ENCODE measurements at places on chromosomes 11 and 22.

DNA sequence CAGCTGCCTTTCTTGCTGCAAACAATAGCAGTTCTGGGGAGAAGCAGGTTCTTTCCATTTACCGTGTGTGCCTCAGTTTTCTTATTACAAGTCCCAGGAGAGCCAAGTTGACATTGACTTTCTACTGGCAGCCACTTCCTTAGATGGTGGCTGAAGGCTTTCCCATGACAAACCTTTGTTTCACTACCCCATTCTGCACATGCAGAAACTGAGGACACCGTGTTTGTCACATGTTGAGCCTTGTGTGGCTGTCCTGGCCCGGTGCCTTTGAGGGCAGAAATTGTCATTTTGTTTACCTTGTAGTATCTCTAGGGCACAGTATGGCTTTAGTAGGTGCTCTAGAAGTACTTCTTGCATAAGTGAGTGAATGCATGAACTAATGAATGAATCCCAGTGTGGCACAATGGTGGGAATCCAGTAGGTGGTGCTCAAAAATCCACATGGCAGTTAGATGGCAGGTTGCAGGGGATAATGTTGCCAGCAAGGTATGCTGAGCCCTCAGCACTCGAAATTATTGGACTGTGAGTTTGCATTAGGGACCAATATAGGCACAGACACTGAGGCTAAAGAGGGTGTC lies 101.6 kb downstream of the CSNK2A3 start:
- DNase-seq, result no peak

DNA sequence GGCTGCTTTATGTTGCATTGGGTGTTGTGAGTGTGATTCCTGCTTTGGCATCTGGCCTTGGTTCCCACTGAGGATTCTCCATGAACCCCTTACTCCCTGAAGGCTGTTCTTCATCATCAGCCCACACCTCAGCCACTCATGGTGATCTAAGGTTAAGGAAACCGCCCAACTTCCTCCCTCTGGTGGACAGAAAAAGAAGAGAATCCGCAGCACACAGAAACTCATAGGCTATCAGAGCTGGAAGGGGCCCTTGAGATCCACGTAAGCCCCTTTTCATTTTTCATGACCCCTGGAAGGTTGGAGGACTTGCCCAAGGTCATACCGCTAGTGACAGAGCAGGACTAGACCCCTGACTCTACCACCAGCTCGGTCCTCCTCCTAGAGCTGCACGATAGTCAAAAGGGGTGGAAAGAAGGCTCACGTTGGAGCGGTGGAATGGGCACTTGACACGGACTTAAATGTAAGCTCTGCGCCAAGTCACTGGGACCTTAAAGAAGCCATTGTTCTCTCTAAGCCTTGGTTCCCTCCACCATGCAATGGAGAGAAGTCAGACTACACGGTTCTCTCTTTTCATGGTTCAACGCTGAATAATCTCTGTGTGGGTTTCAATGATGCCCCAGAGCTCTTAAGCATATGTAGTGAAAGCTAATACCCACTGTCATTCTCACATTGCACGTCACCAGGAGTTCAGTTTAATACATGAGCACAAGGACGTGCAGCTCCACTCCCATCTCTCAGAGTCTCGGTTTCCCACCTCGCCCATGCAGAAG lies 83.6 kb upstream of the CRTAM start:
- no peak for DNase-seq

GRCh38 chr11:94519478-94520084 lies 7.3 kb downstream of the C11orf97 start:
- DNase-seq, result no peak

DNA sequence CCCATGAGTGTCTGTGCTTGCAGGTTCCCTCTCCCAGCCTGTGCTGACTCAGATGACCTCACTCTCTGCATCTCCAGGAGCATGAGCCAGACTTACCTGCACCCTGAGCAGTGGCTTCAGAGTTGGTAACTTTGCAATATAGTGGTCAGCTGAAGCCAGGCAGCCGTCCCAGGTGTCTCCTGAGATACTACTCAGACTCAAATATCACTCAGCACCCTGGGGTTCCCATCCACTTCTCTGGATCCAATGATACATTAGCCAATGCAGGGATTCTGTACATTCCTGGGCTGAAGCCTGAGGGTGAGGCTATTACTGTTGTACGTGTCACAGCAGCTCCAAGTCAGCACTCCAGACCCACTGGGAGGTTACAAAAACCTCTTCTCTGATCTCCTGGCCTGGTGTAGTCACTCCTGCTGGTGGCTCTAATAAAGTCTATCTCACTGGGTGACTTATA lies 87.8 kb upstream of the TOP3B start:
- DNase-seq, result no peak

Measured in activated CD8-positive, alpha-beta memory T cell treated with anti-CD3 and anti-CD28 coated beads for 48 hours (primary cell).